ENCODE measurements at places on chromosomes 12 and 14.

GRCh38 chr12:14394317-14395073 lies 29.0 kb downstream of the ATF7IP start:
- no peak for DNase-seq

GRCh38 chr12:92987846-92988621 lies 58.9 kb upstream of the EEA1 start:
- DNase-seq = no peak

GRCh38 chr12:2691006-2691344 lies 103.8 kb upstream of the FKBP4 start:
- DNase-seq = peak; percentile 68

DNA sequence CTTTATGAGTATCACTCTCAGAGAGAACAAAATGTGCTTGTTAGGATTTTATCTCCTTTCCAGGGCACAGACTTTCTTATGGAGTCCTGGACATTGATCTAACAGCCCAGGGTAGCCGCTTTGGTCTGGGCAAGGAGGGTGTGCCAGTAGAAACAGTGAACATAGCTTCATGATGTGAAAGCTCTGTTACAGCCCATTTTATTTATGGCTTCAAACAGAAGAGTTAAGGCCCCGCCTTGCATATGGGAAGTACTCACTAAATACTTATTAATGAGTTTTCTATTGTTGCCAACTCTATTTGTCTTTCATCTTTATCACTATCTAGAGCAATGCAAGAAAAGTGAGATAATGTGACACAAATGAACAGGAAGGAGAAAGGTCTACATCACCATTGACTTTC lies 200.5 kb downstream of the NTF3 start:
- DNase-seq = no peak

- DNase-seq = no peak
These were observed 45.5 kb upstream of the FUT8 start for GRCh38 chr14:65366802-65367565.

DNA sequence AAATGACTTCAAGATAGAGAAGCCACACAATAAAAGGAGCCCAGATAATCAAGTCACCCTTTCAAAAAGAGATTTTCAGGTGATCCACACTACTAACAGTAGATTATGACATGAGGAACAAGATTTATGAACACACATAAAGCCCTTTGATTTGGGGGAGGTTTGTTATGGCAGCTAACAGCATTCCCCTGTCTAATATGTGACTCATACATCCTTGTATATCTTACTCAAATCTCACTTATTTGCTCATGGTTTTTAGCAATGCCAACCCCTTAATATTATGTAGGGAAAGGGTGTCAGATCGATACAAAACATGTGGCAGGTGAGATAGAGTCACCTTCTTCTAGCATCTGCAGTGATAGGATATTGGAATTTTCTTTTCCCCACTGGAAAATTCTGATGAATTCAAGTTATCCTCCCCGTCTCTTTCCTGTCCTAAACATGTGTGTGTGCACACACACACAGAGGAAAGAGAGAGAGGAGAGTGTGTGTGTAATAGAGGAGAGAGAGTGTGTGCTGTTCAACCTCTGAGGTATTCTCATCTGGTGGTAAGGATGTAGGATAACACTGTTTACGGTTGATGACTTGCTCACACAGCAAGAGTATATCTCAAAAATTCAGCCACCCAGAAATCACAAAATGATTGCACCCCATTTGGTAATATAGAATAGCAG lies 319.9 kb downstream of the KCNC2 start:
- DNase-seq = no peak

- no peak for DNase-seq
These were observed 169.2 kb upstream of the PLXNC1 start for GRCh38 chr12:93979189-93979588.

GRCh38 chr12:95763809-95764253 lies 26.7 kb downstream of the NTN4 start:
- DNase-seq = no peak

GRCh38 chr14:103629503-103630121 lies 601 bp downstream of the KLC1 start:
- DNase-seq = peak; percentile 24

DNA sequence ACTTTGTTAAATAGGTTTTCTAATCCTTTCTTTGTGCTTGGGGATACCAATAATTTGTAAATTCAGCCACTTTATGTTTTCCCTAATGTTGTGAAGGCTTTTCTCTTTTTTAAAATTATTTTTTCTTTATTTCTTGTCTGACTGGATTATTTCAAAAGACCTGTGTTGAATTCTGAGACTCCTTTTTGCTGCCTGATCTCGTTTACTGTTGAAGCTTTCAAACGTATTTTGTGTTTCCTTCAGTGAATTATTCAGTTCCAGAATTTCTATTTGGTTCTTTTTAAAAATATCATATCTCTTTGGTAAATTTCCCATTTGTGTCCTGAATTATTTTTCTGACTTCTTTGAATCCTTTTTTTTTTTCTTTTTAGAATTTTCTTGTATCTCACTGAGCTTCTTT lies 241.6 kb downstream of the LRIG3 start:
- DNase-seq = no peak

DNA sequence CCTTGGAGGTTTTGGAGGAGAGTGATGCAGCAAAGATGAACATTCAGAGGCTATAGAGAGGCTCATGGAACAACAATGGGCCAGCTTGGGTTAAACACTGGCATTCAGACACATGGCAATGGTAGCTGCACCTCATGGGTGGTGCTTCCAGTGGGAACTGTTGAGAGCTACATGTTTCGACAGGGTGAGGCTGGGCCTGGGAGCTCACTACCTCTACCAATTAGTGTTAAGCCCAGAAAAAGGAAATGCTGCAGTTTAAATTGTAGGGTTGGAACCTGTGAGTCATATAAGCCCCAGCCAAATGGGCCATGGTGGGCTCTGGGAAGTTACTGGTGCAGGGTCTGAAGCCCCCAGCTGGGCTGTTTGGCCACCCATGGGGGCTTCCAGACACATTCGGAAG lies 279.7 kb downstream of the ZFP36L1 start:
- no peak for DNase-seq

GRCh38 chr12:110080410-110080809 lies 32.1 kb upstream of the C12orf76 start:
- no peak for DNase-seq

- no peak for DNase-seq
These were observed 2.1 kb upstream of the GPR132 start for GRCh38 chr14:105067140-105067968.

DNA sequence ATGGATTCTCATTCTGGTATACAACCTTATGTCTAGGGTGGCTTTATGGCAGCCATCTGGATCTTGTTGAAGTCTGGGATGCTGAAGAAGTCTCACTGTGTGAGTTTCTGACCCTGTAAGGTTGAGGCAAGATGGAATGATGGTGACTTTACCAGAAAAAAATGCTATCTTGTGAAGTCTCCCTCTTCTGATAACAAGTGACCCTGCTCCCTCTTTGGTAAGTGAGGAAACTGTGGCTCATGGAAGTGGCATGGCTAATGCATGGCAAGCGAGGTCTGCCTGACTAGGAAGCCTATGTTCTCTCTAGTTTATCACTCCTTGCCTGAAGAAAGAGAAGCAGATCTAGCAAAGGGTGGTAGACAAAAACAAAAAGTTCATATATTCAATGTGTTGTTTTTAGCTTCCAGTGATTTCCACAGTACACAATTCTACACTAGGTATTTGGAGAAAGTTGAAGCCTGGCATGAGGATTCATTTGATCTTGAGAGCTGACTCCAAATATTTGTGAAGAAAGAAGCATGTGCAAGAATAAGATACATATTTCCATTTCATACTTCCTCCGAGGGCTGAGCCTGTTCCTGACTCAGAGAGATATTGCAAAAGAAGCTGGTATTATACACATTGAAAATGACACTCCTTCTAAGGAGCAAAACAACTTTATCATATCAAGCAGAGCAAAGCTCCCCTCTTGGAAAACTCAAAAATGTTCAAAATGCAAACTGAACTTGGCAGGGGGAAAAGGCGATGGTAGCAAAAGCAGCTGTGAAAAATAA lies 63.6 kb downstream of the HELB start:
- DNase-seq = no peak

GRCh38 chr12:124273630-124274029 lies 21.3 kb upstream of the RFLNA start:
- no peak for DNase-seq

- DNase-seq = peak; percentile 67
These were observed 82.2 kb downstream of the PAPOLA start for GRCh38 chr14:96584199-96584906.

- DNase-seq = no peak
These were observed 36.5 kb downstream of the LTBP2 start for GRCh38 chr14:74575507-74575906.

- DNase-seq = no peak
These were observed 8.7 kb upstream of the MEG3 start for GRCh38 chr14:100816950-100817901.

DNA sequence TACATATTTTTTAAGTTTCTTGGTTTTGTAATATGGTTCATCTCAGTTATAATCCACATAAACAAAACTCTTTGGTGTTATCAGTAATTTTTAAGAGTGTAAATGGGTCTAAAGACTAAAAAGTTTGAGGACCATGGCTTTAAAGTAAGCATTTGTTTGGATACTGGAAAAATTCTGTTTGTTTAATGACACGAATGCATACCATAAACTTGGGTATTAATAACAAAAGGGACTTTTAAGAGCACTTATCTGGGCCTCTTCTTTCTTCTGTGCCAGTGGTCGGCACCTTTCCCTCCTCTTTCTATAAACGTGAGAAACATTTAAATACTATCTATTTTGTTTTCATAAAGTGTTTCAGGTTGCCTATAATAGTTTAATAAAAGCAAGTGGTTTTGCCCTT lies 47.4 kb downstream of the SAMD4A start:
- DNase-seq = no peak

DNA sequence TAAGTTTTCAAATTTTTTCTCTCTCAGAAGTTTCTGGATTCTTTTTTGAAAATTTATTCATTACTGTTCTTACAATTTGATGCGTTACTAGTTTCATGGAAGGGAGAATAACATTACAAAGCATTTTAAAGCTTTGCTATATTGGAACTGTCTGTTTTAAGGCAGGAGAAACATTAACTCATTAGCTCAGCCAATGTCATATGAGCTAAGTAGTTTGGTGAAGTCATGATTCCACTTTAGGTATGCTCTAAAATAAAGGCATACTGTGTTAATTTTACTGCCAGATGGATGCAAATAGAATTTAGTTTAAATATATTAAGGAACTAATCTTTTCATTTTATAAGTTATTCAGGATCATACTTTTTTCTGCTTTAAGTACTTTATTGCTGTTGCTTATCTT lies 46.0 kb downstream of the ARID2 start:
- no peak for DNase-seq

DNA sequence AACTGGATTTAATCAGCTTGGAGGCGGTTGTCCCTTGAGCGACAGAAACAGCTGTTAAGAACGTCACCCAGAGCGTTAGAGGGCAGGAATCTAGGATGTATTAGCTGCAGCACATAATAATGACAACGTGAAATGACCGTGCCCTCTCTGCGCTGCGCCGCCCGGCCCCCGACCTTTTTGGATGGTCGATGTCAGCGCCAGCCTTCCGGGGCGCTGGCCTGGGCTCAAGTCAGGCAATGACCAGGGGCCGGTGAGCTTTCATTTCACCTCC lies 427 bp upstream of the TMEM120B start:
- DNase-seq = no peak

- no peak for DNase-seq
These were observed 2.3 kb upstream of the ANGEL1 start for GRCh38 chr14:76814726-76815645.

- DNase-seq = no peak
These were observed 81.4 kb downstream of the PAPOLA start for GRCh38 chr14:96583569-96584041.

GRCh38 chr14:75697386-75697785 lies 36.3 kb downstream of the TTLL5 start:
- DNase-seq = no peak

DNA sequence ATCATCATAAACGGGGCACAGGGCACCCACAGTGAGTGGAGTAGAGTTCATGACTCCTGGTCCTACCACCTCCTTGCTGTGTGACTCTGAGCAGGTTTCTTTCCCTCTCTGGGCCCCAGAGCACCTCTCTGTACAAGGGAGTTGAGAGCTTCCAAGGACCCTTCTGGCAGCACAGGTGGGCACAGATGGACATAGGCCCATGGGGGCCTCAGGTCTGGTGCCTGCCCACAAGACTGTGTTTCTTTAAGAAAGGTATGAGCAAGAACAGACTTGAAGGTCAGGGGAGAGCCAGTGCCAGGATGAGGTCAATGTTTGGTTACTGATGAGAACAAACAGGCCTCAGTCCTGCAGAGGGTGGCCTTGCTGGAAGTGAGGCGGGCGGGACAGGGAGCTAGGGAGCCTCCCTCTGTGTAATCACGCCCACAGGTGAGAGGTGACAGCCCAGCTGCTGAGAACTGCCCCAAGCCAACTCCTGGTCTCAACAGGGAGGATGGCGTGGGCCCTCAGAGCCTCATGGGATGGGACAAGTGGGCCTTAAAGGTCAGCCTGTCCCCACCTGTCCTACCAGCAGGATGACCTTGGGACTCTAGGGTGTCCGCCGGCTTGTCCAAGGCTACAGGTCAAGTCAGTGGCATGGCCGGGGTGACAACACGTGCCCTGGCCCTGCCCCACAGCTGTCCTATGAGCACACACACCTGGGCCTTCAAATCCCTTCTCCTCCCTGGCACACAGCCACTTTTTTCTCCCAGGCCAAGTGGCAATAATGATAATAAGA lies 49.1 kb downstream of the CCDC85C start:
- no peak for DNase-seq

GRCh38 chr12:16670456-16671050 lies 64.6 kb upstream of the LMO3 start:
- no peak for DNase-seq

GRCh38 chr12:86261578-86261977 lies 5.4 kb upstream of the MGAT4C start:
- no peak for DNase-seq

GRCh38 chr14:22226381-22226780 lies 362.6 kb downstream of the DAD1 start:
- no peak for DNase-seq

GRCh38 chr12:65728455-65728847 lies 95.8 kb upstream of the HMGA2 start:
- DNase-seq = no peak

- DNase-seq = no peak
These were observed 22.6 kb downstream of the INSM2 start for GRCh38 chr14:35556548-35556947.

DNA sequence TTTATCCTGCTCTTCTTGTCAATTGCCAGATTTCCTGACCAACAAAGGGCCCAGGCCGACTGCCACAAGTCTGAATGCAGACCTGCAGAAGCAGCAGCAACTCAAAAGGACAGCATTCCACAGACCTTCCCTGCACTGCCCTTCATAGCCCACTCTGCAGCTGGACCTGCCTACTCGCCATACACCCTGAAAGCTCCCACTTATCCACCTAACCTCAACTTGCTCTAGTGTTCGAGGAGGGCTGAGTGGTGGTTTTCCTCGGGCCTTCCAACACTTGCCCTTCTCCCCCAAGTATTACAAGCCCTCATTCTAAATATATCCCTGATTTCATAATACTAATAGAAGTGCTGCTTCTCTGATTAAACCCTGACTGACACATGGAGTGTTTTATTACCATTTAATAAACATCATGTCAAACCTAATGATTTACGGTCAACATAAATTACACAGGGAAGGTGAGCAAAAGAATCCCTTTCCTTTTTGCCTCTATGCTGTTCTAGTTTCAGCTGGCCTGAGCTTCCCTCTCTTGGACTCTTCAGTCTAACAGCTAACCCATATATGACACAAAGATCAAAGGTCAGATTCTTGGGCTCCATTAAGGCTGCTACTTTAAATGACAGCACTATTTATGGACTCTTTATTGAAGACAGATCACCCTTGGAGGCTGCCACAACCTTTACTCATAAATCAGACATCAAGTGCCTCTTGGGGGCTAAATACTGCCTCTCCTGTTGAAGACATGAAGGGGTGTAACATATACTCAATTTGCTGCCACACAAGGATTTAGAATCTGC lies 1546.9 kb upstream of the TMEM132C start:
- DNase-seq = no peak

Data from progenitor cell of endocrine pancreas (in vitro differentiated cells).